ENCODE measurements at places on chromosomes 7 and 10.

DNA sequence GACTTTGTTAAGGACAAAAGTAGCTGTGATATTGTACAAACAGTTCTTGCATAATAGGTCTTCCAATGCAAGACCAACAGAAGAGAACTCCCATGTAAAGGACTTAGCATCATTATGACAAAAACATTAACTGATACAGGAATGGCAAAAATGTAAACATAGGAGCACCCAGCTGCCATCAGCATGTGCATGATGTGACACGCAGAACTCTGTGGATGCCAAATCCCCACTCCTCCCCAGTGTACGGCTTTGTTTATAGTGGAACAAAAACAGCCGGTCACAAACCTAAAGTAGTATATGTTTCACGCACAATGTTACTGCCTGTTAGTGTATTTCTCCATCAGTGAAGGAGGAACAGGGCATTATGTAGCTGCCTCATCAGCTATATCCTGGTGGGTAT, 316.0 kb upstream of the AOAH start:
- DNase-seq, result no peak

DNA sequence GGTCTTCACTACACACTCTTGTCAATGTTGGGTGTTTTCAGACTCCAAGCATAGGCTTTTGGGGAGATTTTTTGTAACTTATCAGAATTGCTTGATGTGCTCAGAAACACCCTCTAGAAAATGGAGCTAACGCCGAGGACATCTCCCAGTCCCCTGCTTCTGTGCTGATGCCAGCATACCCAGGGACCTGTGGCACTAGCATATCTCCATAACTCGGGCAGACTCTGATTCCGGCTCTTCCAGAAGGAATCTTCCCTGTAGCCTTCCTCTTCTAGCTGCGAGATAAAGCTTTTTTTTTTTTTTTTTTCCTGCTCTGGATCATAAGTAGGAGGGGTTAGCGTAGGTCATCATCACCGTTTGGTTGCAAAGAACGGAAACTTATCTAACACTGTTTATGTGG, 434.4 kb downstream of the GALNT17 start:
- DNase-seq, result no peak

DNA sequence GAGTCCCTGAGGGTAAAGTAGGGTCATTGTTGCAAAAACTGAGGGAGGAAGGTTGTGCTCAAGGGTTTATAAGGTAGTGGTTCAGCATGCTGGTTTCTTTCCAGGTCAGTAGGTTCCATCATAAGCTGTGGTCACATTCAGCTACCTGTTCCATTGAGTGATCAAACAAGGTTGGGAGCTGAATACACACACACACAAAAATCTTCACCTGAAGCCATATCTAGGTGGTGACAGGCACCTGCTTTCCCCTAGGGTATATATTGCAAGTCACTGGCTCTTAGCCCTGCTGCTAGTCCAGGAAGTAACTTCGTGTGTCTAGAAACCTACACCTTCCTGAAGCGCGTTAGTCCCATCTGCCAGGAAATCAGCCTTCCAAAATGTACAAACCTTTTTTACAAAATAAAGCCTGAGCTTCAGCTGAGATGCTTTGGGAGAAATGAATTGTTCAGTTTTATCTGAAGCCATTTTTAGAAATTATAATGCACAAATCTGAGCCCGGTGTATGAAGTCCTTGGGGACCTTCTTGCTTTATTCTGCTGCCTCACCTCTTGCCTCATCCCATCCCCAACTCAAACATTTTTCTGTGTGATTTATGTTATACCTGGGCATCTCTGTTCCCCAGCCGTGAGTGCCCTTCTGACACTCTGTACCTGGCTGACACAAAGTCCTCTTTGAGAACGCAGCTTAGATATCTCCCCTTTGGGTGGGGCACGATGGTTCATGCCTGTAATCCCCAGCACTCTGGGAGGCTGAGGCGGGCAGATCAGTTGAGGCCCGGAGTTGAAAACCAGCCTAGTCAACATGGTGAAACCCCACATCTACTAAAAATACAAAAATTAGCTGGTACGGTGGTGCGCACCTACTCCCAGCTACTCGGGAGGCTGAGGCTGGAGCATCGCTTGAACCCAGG, 10.6 kb upstream of the LAMTOR4 start:
- DNase-seq, result no peak

- no peak for DNase-seq
Observed at GRCh38 chr10:88991899-88992320, 1.3 kb downstream of the FAS start.

GRCh38 chr10:20299034-20299736, 483.0 kb downstream of the PLXDC2 start:
- DNase-seq, result no peak

GRCh38 chr10:127934383-127934782, 27.5 kb downstream of the PTPRE start:
- no peak for DNase-seq

DNA sequence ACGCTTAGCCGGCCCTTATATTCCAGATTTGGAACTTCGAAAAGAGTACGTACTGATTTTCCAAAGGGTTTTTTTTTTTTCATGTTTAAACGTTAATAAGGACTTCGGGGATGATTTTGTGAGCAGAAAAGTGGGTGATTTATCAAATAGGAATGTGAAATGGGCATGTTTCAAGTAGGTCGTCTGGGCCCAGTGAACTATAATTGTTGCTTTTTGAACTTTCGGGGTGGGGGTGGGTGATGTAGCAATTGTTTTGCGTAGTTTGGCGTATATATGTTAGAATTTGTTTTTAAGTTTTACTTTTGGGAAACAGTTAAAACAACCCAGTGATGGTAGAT, 299 bp upstream of the PBLD start:
- no peak for DNase-seq

- DNase-seq, result no peak
Observed at GRCh38 chr7:77415476-77415822, 700 bp downstream of the GSAP start.

DNA sequence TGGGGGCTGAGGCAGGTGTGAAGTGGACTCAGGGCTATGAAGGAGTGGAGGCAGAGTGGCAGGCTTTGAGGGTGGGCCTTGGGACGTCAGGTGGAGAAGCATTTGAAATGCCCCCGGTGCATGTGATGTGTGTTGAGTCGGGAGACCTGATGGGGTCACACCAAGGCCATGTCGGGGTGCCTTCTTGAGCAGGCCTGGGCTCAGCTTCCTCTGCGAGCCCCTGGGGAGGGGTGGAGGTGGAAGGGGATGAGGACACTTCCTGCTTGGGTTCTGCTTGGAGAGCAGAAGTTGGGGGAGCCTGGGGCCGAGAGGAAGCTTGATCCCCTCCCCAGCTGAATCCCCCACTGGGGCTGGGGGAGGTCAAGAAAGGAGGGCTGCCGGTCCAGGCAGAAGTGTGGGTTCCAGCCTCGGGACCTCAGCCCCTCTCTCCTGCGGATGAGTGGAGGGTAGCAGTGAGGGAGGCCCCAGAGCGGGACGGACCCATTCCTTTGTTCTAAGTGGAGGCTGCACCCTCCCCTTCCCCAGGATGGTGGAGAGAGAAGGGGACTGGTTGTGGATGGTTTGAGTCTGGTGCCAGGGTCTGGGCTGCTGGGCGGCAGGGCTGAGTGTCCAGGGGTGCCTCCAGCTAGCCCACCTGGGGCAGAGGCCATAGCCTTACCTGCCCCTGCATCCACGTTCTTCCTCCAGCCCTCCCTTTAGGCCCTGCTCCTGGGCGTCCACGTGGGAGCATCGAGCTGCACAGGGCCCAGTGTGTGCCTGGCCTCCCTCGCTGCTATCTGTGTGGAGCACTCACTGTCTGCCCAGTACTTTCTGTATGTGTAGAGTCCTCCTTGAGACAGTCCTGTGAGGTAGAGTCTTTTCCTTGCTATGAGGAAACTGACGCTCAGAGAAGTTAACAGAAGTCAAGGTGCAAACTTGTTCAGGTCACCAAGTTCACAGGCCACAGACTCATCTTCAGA, 36.7 kb downstream of the PRF1 start:
- DNase-seq, result no peak

DNA sequence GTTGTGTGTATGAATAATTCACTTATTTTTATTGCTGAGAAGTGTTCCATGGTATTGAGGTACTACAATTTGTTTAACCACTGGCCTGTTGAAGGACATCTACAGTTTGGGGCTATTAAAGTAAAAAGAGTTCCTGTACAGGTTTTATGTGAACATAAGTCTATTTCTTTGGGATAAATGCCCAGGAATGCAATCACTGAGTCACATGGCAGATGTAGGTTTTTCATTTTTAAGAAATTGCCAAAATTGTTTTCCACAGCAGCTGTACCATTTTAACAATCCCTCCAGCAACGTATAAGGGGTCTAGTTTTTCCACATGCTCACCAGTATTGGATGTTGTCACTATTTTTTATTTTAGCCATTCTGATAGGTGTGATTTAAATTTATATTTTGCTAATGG, 243.9 kb downstream of the TNS3 start:
- no peak for DNase-seq

DNA sequence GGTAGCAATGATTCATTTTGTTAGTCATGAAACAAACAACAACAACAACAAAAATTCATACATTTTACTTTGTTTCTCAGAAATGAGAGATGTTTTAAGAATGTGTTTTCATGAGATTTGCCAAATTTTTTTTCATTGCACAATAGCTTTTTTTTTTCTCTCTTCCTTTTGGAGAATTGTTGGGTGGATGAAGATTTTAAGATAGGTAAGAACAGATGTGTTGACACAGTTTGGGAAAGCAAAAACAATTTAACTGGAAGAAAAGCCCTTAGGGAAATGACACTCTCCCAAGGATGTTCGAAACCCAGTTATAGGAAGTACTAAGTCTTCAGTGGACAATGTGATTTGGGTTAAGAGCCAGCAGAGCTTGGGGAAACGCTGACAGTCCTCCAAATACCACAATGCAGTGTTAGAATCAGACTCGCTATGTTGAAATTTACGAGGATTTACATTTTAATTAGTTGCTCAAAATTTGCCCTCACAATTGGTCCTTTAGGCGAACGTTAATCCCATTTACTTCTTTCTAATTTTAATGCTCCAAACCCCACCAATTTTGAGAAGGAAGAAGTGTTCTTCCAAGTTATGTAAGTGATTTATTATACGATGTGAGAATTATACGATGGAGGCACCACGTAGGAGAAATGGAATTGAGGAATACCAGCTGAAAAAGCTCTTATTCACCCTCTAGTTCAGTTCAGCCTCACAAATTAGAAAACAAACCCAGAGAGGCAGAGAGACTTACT, 61.2 kb downstream of the HHEX start:
- DNase-seq, result no peak

DNA sequence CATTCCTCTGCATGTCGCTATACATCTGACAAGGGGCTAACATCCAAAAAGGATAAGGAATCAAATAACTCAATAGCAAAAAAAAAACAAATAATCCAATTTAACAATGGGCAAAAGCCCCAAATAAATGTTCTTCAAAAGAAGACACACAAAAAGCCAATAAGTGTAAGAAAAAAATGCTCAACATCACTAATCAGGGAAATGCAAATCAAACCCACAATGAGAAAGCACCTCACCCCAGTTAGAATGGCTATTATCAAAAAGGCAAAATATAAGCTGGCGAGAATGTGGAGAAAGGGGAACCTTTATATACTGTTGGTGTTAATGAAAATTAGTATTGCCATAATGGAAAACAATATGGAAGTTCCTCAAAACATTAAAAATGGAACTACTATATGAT, 14.3 kb downstream of the ARHGAP12 start:
- DNase-seq, result no peak

- DNase-seq, result no peak
Observed at GRCh38 chr7:74656441-74656836, 1.1 kb upstream of the GTF2I start.

DNA sequence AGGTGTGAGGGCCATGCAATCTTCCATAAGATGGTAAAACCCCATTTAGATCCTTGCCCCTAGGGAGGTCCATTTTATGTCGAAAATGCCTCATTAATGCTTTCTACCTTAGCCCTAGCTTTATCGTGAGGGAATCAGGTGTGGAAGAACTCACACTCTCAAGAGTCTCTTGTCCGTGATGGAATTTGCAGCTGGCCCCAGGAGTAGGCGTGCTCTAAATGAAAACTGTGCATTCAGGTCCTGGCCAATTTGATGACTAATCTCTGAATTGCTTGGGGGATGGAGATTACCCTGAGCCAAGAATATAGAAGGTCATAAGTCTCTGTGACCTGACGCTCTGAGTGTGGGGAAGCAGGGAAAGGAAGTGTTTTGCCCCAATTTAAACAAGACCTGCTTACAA, 6.6 kb downstream of the C10orf90 start:
- no peak for DNase-seq

GRCh38 chr10:63504145-63504881, 16.9 kb upstream of the REEP3 start:
- no peak for DNase-seq

- no peak for DNase-seq
Observed at GRCh38 chr7:152759949-152760853, 649 bp downstream of the ACTR3B start.

- DNase-seq, result no peak
Observed at GRCh38 chr10:71568896-71569492, 150.6 kb downstream of the C10orf105 start.

GRCh38 chr10:546971-547590, 142.4 kb downstream of the DIP2C start:
- DNase-seq, result no peak

- DNase-seq, result no peak
Observed at GRCh38 chr7:98869597-98870120, at the start of gene TMEM130. TMEM130 (minus strand) TSS chr7:98870014; CDS start chr7:98869861, 153 bp downstream.

GRCh38 chr10:55398497-55398882, 597.5 kb upstream of the PCDH15 start:
- DNase-seq, result no peak

DNA sequence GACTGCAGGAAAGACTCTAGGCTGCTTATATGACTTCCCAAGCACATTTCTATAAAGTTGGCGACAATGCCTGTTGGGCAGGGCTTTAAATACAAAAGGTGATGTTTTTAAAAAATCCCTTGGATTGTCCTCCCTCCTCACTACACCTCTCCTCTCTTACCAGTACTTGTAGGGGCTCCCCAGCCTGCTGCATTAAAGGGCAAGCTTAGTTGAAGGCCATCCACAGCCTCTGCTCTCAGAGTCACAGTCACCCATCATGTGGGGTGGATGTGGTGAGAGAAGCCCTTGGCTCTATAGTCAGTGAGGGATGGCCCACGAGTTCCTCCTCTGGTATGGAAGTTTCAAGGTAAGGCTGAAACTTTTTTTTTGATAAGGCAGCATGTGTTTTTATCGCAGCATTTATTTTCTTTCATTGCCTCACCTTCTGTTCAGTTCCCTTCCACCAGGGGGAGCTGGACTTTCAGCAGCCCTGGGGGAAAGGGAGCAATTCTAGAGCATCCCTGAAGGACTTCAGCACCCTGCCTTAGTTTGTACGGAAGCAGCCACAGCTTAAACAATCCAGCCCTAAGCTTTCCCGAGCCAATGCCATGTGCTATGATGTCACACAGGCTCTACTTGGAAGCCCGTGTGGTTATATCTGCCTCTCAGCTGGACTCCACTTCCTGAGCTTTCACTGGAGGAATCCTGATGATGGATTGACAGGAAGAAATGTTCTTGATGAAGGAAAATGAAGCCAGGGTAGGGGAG, 131.9 kb downstream of the CALCR start:
- DNase-seq, result no peak
